NCI-H345 (cell line): ENCODE measurements at places on chromosomes 12 and 14.

DNA sequence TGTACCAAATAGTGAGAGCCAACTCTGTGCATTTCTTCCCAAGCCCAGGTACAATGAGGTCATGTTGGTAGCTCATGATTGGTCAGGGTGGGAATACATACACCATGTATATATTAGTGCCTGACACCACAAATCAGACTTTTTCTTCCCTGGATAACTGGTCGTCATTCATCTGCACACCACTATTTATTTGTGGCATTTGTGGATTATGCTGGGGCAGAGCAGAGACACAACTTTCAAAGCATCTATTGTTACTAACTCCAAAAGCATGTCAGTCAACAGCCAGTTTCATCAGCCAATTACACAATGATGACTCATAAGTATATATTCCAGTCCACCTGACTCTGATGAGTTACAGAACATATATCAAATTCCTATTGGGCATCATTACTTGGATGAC, 181.7 kb downstream of the ADAMTS20 start:
- DNase-seq, result no peak

DNA sequence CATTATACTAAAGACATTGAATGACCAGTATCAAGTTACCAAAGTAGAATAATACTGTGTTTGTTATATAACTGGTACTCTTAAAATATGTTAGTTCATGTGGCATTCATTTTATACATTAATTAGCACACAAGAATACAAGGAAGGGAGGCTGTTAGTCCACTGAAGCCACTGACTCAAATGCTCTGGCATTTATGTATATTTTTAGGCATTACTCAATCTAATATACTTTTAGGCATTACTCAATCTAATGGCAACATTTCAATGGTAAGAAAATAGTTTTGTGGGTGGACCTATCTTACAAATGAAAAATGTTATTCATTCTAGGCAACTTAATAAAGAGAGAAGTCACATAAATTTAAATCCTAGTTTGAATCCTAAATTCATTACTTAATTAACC, 874.4 kb upstream of the USP15 start:
- no peak for DNase-seq

DNA sequence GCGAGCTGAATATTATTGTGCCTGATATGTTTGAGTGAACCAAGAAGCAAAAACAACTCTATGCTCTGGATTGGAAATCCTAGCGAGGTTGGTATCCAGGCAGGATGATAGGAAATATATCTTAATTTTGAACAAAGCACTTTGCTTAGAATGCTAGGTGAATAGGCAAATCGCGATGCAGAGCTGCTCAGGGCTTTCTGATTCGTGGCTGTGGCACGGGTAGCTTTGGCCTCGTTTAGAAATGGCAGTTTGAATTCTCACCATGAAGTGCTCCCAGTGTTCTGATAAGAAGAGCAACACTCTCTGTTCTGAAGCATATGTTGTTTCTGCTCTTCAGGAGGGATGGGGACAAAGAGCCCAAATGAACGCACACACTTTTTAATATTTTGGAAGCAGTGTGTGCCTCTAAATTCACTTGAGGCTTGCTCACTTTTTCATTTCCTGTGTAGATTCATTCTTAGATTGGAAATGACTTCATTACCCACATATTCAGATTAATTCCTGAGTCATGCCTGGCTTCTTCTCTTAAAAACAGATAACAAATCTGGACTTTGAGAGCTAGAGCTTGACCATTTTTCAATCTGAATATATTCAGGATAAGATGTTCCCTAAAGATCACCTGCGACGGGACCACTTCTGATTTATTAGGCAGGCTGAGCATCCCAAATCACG, 200.9 kb downstream of the RPAP3 start:
- DNase-seq, result no peak

GRCh38 chr14:35068238-35069012, 22.4 kb downstream of the FAM177A1 start:
- no peak for DNase-seq
